ENCODE measurements at places on chromosomes 11 and 22.

GRCh38 chr22:47295982-47296381, 533.5 kb downstream of the TBC1D22A start:
- no peak for DNase-seq

DNA sequence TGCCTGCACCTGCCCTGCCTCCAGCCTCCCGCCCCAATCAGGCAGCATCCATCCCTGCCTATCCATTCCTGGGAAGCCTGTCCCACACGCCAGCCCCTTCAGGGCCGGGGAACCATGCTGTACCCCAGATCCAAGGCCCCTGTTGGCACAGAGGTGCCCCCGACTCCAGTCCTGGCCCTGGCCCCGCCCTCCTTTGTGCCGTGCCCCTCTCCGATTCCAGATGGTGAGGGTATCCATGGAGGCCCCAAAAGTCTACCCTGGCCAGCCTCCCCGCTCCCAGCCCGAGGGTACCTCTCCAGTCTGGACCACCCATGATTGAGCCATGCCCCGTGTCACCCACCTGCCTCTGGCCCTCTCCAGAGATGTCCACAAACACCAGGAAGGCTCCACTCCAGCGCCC, 2.7 kb upstream of the TH start:
- no peak for DNase-seq

DNA sequence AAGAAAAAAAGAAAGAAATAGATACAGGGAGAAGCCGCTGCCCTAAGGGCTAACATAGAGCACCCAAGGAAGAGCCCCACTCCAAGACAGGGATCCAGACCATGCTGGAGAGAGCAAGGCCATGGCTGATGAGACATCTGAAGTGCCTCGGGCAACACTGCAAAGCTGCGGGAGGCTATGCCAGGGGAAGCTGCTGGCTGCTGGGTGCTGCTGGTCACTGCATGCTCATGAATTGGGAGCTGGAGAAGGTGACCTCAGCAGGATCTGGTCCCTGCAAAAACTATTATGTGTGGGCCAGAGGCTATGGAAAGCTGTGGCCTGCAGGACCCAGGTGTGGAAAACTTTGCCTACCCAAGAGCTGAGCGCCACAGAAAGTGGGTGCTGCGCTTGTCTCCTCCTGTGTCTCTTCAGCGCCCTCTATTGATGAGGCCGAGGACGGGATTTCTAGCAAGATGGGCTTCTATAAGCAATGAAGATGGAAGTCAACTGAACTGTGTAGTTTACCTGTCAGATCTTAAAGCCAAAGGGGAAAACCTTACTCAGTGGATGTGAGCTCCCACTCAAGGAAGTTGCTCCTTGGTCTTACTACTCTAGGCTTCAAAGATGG, 17.3 kb upstream of the SLC29A2 start:
- peak; percentile 49 for DNase-seq

DNA sequence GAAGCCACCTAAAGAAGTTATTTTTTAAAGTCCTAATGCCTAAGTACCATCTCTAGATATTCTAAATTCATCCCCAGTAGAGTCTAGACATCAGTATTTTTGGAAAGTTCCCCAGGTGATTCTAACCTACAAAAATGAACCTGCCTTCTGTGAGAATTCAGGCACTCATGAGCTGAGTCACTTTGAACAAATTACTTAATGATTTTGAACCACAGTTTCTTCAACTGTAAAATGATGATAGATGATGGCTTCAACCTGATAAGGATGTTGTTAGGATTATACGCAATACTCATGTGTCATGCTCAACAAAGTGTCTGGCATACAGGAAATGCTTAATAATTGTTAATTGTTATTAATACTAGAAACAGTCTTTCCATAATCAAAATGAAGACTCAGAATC, 82.8 kb upstream of the OR5AK2 start:
- no peak for DNase-seq

DNA sequence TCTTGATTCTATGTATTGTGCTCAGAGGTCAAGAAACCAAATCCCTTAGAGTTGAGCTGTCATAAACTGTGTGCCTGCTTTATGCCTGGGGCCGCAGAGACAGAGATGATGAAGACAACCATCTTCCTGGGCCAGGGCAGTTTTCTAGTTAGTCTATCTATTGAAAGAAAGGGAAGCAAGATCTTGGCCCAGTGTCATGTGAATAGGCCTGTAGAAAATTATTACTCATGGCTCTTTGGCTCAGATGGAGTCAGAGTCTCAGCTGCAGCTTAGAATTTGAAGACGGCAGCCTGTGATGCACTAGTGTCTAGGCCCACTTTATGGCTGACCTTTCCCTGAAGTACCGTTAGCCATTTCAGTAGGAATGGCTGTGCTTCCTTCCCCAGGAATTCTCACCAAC, 112.0 kb downstream of the DBX1 start:
- DNase-seq = no peak

- no peak for DNase-seq
Measured at GRCh38 chr11:71209656-71210055, 42.7 kb downstream of the SHANK2 start.

DNA sequence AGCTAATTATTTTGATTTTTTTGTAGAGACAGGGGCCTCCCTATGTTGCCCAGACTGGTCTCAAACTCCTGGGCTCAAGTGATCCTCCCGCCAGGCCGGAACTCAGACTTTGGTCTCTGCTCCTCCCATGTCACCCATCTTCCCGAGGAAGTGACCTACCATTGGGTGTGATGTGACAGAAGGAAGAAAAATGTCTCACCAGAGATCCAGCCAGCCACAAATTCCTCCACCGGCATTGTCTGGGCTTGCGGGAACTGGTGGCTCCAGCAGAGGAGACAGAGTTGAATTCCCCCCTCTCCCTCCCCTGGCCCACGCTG, 772 bp downstream of the SLC25A45 start:
- peak; percentile 68 for DNase-seq

- DNase-seq = peak; percentile 18
Measured at GRCh38 chr22:28674121-28674563, 5.5 kb downstream of the TTC28 start.

DNA sequence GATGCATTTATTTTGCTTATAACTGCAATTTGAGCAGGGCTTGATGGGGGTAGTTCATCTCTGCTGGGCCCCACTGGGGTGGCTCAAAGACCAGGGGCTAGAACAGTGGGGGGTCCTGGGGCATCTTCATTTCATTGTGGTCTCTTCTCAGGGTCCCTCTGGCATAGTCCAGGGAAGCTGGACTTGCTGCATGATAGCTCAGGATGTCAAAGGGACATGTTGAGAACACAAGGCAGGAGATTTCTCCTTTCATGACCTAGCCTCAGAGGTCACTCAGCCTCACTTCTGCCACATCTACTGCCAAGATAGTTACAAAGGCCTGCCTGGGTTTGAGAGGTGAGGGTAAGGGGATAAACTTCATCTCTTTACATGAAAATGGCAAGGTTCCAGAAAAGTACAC, 89.5 kb downstream of the CWC15 start:
- no peak for DNase-seq
